Anterior cingulate cortex (tissue), 58 donors: ENCODE measurements at places on chromosomes 12 and 14.

GRCh38 chr12:27296674-27297073, 36.0 kb upstream of the BMAL2 start:
- no peak for DNase-seq

DNA sequence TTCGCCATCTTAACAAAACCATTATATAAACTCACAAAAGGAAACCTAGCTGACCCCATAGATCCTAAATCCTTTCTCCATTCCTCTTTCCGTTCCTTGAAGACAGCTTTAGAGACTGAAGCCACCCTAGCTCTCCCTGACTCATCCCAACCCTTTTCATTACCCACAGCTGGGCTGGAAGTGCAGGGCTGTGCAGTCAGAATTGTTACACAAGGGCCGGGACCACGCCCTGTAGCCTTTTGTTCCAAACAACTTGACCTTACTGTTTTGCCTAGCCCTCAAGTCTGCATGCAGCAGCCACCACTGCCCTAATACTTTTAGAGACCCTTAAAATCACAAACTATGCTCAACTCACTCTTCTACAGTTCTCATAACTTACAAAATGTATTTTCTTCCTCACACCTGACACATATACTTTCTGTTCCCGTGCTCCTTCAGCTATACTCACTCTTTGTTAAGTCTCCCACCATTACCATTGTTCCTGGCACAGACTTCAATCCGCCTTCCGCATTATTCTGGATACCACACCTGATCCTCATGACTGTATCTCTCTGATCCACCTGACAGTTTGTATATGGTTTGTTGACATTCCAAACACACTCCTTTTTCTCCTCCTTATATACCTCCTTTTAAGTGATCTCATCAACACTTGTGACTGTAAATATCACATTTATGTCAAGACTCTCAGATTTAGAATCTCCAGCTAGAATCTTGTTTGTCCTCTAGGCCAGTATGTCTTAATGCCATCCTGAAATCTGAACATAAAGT, 208.7 kb downstream of the KITLG start:
- DNase-seq = no peak

- DNase-seq = no peak
Measured at GRCh38 chr12:49889361-49890095, 14.2 kb downstream of the FAIM2 start.

DNA sequence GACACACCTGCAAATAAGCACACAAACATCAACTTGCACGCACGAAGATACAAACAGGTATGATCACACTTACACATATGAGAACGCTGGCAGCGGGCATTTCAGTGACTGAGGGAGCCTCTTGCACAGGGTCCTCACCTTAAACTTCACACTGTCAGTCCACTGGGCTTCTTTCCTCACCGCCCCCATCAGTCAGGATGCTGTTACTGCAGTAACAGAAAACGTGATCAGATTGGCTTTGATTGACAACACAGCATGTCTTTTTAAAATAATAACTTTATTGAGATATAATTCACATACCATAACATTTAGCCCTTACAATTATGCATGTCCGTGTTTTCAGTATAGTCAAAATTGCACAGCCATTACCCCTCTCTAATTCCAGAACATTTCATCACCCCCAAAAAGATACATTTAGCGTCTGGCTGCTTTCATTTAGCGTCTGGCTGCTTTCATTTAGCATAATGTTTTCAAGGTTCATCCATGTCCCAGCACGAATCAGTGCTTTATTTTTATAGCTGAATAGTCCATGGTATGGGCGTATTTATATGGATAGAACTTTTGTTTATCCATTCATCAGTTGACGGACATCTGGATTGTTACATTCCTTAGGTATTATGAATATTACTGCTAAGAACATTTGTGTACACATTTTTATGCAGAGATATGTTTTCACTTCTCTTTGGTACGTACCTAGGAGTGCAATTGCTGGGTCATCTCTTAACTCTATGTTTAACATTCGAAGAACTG, 8.4 kb downstream of the CCDC197 start:
- DNase-seq = no peak

- DNase-seq = no peak
Measured at GRCh38 chr12:87612996-87613395, 416.2 kb downstream of the C12orf50 start.

DNA sequence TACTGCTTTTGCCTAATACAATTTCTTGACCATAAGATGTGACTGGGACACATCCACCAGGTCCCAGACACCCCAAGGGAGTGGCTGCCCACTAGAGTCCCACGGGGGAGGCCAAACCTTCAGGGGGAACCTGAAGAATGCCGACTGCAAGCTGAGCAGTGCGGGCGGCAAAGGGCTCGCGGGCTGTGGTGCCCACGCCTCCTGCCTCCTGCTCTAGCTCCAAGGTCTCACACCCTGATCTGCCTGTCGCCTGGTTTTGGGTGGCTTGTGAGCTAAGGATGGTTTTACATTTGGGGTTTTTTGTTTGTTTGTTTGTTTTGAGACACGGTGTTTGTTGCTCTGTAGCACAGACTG, 75.2 kb downstream of the MOK start:
- DNase-seq = no peak

DNA sequence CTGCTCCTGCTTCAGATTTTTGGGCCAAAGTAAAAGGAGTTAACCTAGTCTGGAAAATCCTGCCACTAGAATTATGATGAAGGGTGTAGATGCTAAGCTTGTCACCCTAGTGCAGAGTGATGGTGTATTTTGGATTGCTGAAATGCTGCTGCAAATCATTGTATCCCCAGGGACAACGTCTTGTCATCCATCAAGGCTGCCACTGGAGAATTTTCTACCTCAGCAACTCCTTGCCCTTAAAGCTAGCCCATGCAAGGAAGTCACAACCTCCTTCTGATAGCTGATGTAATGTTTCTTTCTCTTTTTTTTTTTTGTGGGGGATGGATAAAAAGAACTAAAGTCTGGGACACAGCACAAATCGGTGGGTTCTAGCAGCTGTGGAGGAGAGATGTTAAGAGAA, 139.4 kb upstream of the FRMD6 start:
- no peak for DNase-seq

DNA sequence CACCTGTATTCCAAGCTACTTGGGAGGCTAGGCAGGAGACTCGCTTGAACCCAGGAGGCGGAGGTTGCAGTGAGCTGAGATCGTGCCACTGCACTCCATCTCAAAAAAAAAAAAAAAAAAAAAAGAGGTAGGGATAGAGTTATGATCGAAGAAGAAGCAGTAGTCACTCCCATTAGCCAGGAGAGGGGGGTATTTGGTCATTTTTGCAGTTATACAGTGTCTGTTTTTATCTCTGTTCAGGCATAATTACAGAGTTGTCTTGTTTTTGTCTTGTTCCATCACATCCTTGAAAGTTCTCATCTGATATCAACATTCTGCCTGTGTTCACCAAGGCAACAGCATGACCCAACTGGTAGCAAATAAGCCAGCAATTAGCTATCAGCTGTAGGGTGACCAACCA, 98.5 kb upstream of the TMPO start:
- DNase-seq = no peak

DNA sequence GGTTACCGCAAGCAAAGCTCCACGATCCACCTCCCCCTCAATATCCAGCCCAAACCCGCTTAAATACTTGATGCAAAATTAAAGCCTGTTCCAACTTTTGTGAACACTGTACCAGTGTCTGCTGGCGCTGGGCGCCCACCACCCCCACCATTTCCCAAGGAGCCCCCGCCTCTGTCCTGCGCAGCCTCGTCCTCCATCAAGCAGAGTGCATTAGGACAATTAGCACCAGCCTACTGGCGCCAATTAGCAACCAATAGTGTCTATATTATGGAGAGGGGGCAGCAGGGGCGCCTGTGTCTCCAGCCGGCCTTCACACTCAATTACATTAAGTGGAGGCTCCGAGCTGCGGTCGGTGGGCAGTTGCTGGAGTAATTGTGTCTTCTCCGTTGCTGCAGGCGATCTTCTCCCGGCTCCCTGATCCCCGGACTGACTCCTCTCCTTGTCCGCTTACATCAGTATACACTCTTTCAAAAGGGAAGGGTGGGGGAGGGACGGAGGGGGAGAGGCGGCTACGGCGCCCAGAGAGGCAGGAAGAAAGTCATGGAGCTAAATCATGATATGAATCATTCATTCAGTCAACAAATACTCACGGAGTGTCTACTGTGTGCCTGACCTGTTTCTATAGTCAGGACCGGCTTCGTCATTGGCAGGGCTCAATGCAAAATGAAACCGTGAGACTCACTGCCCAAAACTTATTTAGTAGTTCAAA, 707.3 kb downstream of the MED13L start:
- DNase-seq = no peak
